ENCODE measurements at places on chromosomes 1 and 21. TPM values are rescaled to one million over a fixed set of nuclear protein-coding genes. Genes with fewer than 3 reads are reported as not detected.

The HUNK gene
- under 0.01 TPM for total RNA-seq

The ASTN1 gene
- total RNA-seq: under 0.01 TPM

The IL19 gene
- not detected for total RNA-seq

The SYCP1 gene
- total RNA-seq: not detected

The PNRC2 gene
- total RNA-seq: 90.9 TPM

The RSPO1 gene
- not detected for total RNA-seq

The MROH9 gene
- total RNA-seq: 0.06 TPM

The UQCRHL gene
- 12.0 TPM for total RNA-seq

The UBE2U gene
- not detected for total RNA-seq

The CACHD1 gene
- 3.7 TPM for total RNA-seq

The C1QA gene
- 0.13 TPM for total RNA-seq

The STUM gene
- not detected for total RNA-seq

The BNIPL gene
- total RNA-seq: 0.40 TPM

The CFAP57 gene
- total RNA-seq: 0.26 TPM

The LPAR3 gene
- total RNA-seq: 0.13 TPM

The MRPL9 gene
- 73.0 TPM for total RNA-seq

The KIF2C gene
- 27.3 TPM for total RNA-seq

The SHISAL2A gene
- not detected for total RNA-seq

The NUAK2 gene
- 2.5 TPM for total RNA-seq

The FABP3 gene
- 57.1 TPM for total RNA-seq

The KRTAP12-4 gene
- not detected for total RNA-seq

The AJAP1 gene
- total RNA-seq: not detected

Data from aortic smooth muscle cell (primary cell).